Brain (organoid and tissue), 16 donors: ENCODE measurements at places on chromosomes 12 and 14.

DNA sequence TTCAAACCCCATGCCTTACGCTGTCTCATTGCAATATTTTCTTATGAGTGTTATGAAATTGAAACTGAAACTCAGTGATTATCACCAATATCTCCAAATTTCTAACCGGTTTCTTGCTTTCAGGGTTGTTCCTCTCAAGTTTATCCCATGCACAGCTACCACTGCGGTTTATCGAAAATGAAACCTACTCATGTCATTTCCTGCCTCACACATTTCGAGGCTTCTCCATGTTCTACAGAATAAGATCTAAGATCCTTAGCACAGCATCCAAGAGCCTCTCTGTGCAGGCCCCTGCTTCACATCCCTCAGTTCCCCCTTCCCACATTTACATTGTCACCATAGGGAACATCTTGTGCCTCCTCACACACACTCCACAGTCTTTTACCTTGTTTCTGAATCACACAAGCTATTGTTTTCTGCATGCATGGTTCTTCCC, 45.5 kb upstream of the FAR2 start:
- DNase-seq, result no peak

DNA sequence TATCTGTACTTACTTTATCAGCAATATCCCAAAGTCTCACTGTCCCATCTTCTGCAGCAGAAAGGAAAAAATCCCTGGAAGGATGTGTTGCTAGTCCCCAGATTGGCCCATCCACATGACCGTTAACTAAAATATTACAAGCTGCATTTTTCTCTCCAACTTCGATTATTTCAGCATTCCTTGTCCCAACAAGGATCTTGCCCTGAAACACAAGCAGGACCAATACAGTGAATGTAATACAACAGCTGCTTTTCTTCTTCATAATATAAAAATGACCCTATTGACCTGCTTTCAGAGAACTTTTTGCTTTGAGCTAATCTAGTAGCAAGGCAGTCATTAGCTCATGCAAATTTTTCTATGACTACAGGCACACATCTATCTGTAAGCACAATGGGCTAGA, 58.3 kb downstream of the ZC3H14 start:
- DNase-seq, result no peak

DNA sequence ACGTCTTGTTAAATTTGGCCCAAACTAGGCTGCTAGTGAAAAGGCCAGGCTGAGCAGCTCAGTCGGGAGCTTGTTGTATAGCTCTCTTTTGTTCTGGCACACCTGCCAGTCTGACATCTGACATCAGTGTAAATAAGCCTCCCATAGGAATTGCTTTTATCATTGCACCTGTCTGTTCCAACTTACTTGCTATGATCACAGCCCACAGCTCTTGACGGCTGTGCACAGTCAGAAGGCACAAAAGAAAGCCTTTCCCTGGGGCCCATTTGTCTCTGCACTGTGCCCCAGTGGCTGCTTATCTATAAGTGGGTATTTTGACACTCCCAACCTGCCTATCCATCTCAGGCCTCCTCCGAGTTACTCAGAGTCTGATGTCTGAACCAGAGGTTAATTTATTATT, 324.5 kb downstream of the NUAK1 start:
- DNase-seq, result no peak

GRCh38 chr14:103445806-103446205, 60.6 kb downstream of the MARK3 start:
- DNase-seq, result peak; percentile 34

DNA sequence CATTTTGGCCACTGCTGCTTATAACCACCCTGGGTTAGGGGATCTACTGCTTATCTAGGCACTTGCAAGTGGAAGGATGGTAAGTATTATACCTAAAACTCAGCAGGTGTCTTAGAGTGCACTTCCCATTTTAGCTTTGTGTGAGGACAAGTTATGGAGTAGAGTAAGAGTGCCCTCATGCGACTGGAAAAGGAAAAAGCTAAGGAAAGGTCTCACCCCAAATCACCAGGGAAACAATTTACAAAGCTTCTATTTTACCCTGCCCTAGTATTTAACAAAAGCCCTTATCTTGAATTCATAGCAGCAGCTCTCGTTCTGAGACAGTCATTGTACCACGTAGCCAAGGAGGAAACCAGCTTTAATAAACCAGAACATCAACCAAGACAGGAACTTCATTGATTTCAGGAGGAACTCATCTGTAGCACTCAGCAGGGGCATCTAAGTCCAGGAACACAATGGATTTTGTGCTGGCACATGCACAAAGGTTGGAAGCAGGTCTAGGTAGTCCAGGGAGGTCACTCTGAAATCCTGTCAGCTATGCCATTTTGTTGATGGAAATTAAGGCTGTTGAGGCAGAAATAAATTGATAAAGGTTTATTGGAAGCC, 2.9 kb downstream of the RDH12 start:
- peak; percentile 60 for DNase-seq

DNA sequence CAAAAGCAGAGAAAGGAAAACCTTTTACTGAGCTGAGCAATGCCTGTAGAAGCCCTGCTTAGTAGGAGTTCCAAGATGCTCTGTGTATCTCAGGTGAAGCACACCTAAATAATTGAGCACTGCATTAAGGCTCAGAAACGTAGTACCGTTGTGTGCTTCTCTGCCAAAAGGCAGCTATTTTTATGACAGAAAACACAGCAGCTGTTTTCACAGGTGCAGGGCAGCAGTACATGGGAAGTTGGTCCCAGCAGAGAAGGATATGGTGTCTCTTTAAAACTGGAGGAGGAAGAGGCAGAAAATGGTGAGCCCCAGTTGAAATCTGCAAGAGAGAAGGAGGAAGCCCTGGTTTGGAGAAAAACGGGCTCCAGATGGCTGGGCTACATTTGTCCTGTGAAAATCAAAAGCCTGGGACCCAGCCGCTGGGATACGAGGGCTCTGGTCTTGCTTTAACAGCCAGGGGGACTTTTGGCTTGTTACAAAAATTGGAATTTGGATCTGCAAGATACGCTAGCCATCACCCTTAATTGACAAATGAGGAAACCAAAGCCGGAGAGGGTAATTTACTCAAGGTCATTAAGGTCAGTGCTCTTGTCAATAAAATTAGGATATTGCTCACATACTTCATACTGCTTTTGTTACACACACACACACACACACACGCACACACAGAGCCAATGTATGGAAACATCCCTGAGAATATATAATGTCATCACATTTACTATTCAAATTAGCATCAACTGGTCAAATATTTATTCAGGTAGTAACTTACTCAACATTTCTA, 27.3 kb downstream of the SPRING1 start:
- peak; percentile 39 for DNase-seq

GRCh38 chr12:57138526-57139272, 8.7 kb downstream of the LRP1-AS start:
- DNase-seq, result no peak

DNA sequence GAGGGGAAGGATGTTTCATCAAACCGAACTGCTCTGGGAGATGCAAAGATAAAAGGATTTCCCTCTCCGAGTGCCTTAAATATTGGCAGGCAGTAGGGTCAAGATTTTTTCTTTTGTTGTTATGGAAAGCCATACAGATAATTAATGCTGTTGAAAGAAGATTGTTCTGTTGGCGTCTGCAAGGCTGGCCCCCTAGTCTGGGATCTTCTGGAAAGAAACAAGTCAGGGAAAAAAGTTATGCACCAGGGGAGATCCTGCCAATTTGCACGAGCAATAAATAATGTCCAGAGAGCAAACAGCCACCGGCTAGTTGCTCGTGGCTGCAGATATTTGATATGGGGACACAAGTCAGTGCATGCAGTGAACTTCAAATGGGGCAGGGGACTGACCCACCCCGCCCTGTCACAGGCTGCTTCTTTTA, 202.1 kb upstream of the MYL2 start:
- DNase-seq, result no peak

GRCh38 chr12:64800640-64801039, 23.8 kb upstream of the TBC1D30 start:
- DNase-seq, result no peak

GRCh38 chr12:52241205-52241842, 8.3 kb downstream of the KRT7 start:
- no peak for DNase-seq

GRCh38 chr12:22874151-22874550, 249.2 kb downstream of the ETNK1 start:
- DNase-seq, result no peak

DNA sequence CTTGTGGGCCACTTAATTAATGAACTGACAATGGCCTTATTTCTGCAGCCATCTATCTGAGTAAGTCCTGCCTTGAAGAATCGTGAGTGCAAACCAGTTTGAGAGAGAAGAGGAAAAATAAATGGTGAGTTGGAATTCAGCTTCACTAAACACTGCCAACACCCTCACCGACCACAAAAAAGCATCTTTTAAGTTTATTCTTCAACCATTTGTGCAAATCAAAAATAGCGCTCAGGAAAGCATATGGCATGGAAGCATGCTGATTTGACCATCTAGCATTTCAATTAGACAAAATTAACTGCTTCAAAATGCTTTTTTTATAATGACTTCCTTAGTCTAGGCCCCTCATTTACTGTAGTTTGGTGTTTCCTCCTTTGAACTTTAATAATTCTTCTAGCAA, 294.0 kb downstream of the PPFIA2 start:
- peak; percentile 90 for DNase-seq

- DNase-seq, result no peak
Observed at GRCh38 chr12:119687406-119687805, 19.5 kb downstream of the PRKAB1 start.

GRCh38 chr12:4809013-4809448, 88.8 kb downstream of the GALNT8 start:
- peak; percentile 96 for DNase-seq

GRCh38 chr14:44286201-44286600, 220.9 kb downstream of the FSCB start:
- DNase-seq, result no peak

DNA sequence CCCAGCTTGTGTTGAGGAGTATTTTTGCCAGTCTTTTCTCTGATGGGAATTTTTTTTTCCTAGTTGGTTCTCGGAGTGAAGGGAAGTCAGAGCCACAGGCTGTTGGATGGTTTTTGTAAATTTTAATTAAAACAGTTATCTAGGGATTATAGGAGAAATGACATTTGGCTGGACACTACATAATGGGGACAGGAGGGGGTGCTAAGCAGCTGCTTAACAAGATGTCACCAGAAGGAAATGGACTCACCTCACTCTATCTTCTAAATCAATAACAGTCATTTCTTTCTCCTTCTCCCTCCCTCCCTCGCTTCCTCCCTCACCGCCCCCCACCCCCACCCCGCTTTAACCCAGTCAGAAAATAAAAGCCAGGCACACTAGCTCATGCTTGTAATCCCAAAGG, 93.4 kb upstream of the TMEM233 start:
- DNase-seq, result no peak

- DNase-seq, result no peak
Observed at GRCh38 chr12:67286257-67286656, 17.1 kb downstream of the CAND1 start.

GRCh38 chr14:76701436-76701835, 59.8 kb upstream of the VASH1 start:
- DNase-seq, result no peak

GRCh38 chr12:120988658-120989057, 10.3 kb downstream of the HNF1A start:
- DNase-seq, result no peak

DNA sequence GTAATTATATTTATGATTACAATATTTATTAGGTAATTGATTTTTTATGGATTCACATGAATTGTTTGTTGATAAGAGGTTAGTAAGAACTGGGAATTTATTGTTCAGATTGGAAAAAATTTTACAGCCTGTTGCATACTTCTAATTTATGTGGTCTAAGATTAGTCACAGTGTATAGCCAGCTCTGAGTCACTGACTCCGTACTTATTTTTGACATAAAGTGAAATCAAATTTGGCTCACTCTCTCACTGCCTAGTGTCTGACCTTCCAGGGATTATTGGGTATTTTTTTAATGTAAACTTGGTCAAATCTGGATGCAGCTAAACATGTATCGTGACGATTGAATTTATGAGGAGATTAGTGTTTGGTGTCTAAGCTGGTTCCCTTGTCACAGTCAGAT, 109.3 kb downstream of the PTPRQ start:
- no peak for DNase-seq

GRCh38 chr12:116959845-116960514, 49.2 kb downstream of the FBXW8 start:
- peak; percentile 27 for DNase-seq

DNA sequence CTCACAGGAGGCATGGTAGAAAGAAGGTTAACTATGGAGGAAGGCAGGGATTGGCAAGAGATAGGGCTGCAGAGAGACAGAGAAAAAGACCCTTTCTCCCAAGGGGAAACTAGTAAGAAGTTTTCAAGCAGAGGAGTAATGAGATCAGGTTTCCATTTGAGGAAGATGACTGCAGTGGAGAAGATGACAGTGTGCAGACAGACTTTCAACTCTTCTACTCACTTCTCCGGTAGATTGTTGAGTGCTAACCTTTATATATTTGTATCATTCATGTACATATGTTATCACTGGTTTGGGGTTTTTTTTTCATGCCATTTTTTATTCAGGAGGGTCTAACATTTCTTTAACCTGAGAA, 5.9 kb upstream of the B3GNT4 start:
- DNase-seq, result no peak

- no peak for DNase-seq
Observed at GRCh38 chr12:81588235-81589008, 170.7 kb downstream of the PPFIA2 start.

- no peak for DNase-seq
Observed at GRCh38 chr14:102034301-102034700, 52.5 kb downstream of the HSP90AA1 start.

DNA sequence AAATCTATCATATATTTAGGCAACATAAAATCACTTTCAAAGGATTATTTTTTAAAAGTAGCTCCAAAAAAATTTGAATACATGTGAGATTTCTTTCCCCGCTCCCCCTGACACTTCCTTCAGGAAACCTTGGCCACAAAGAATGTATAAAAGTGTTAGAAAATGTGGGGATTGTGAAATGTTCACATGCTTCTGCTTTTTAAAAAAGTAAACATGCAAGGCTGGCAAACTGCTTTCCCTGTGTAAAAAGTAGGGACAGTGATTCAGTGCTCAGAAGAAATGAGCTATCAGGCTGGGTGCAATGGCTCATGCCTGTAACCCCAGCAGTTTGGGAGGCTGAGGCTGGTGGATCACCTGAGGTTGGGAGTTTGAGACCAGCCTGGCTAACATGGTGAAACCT, 26.6 kb downstream of the MBIP start:
- no peak for DNase-seq

GRCh38 chr12:117334051-117334450, 27.4 kb downstream of the NOS1 start:
- peak; percentile 14 for DNase-seq
